ENCODE measurements at places on chromosomes 13 and 19.

DNA sequence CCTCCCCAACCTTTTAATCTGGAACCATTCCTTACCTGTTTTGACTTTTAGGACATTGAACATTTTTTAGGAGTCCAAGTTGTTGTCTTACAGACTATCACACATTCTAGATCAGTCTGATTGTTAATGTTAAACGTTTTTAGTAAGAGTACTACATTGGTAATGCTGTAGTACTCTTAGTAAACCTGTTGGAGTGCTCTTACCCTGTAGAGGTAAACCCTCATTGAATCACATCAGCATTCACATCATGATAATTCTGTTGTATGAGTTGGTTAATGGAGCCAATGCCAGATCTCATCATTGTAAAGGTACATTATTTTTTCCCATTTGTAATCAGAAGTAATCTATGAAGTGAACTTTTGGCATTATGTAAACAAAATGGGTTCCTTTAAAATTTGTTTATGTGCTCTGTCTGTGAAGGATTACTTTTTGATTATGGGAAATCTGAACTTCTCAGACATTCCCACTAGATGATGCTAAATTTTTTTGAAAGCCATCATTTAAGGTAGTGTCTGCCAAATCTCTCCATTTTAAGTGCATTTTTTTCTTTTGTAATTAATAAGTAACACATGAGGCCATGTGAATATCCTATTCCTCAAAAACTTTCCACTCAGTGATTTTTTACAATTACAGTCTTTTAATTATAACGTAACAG, 55.2 kb downstream of the VWA8 start:
- DNase-seq, result peak; percentile 30

DNA sequence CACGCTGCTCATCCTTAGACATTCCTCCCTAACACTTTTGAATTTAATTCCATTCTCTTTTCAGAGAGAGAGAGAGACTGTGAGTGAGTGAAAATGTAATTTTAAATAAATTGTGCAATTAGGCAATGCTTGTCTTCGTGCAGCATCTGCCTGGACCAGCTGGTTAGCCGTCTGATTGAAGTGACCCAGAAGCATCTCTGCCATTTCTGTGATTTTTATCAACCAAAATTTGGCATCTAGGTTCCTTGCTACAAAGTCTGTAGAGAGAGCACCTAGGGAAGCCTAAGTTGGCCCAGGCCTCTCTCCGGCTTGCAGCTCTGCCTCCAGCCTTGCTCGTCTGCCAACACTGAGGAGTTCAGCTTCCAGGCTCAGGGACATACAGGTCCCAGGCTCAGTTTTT, 138.6 kb upstream of the GPR12 start:
- no peak for DNase-seq

GRCh38 chr13:97445522-97446187, 11.7 kb downstream of the RAP2A start:
- DNase-seq, result no peak

DNA sequence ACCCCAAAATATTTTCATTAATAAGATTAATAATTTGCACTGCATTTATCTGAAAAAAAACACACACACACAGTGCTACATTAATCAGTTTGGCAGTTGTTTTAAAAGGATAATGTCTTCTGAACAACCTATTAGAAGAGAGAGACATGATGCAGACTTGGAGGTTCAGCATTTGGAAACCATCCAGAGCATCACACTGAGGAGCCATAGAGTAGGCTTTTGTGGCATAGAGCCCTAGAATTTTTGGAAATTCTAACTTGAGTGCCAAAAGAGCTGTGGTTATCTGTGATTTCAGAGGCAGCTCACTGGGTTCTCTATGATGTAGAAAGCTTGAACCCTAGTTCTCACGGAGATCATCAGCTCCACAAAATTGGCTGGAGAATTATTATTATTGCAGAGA, 90.2 kb downstream of the RFC3 start:
- no peak for DNase-seq
